ENCODE measurements at places on chromosomes 16 and 17. TPM values are rescaled to one million over a fixed set of nuclear protein-coding genes. Genes with fewer than 3 reads are reported as not detected.

DNA sequence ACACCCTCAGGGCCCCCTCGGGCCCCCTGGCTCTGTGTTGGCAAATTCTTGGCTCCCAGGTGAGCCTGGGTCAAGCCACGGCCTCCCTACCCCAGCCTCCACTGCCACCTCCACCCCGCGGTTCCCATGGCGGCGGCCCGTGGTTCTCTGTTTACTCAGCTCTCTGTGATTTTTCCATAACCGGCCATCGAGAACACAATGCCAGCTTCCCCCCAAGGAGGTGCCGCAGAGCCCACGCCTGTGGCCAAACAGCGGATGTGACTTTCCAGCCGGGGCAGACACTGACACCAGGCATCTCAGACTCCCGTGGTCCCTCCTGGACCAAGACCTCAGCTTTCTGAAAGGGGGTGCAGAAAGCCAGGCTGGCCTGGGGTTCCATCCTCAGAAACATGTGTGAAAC, 21.6 kb upstream of the ATP2A3 start:
- DNase-seq, result no peak

The JUP gene
- 201 TPM for total RNA-seq

GRCh38 chr17:12812877-12813276, 23.6 kb downstream of the ARHGAP44 start:
- DNase-seq, result no peak

The DNAAF8 gene
- total RNA-seq, result 2.5 TPM

- DNase-seq, result no peak
Measured at GRCh38 chr17:51422634-51423033, 162.3 kb downstream of the UTP18 start.

DNA sequence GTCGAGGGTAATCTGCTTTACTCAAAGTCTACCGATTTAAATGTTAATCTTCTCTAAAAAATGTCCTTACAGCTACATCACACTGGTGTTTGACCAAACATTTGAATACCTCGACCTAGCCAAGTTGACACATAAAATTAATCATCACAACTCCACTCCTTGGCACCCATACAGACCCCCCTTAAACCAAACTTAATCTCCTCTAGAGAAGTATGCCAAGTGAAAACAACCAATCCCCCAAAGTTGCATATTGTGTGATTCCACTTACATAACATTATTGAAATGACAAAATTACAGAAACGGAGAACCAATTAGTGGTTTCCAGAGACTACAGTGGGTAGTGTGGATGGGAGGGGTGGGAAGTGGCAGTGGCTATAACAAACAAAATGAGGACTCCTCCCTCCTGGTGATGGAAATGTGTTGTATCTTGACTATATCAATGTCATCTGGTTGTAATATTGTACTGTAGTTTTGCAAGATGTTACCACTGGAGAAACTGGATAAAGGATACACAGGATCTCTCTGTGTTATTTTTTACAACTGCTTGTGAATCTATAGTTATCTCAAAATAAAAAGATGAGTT, 39.4 kb downstream of the CAPNS2 start:
- DNase-seq, result no peak

DNA sequence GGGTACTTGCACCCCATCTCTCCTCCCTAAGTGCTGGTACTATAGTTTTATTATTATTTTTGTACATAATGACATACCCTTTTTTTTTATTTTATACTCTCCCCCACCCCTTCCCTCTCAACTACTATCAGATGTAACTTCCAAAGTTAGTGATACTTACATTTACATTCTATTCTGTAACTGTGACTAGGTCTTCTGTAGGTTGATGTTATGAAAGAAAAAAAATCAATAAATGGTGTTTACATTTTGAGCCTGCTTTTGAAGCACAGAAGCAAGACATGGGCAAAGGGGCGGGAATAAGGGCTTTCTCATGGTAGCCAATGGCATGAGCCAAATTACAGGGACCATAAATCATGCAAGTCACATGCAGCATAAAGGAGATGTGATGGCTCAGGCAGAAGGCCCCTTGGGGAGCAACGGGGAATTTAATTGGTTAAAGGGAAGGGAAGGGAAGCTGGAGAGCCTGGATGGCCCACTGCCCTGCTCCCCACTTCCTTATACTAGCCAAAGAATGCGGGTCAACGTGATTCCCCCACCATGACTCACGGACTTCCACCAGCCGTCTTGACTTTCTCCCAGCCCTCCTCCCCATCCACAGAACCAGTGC, 2.4 kb upstream of the ACSF2 start:
- peak; percentile 56 for DNase-seq

The MGAT5B gene
- 0.69 TPM for total RNA-seq

The CBLN1 gene
- 18.2 TPM for total RNA-seq

DNA sequence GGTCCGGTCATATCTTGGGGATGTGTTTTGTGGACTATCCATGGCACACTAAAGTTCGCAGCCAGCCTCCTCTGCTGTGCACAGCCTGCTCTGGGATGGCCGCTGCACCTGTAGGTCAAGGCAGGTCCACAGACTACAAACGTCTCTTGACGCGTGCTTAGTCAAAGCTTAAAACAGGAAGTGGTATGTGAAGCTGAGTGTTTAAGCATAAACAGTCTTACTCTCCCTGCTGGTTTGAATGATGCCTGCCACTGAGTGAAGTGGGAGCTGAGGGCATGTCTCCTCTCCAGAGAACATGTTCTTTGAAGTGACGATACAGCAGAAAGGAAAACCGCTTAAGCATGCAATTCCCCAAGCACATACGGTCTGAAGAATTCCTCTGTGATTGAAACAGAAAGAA, 365.6 kb downstream of the SLC39A11 start:
- DNase-seq, result no peak

The SEC14L5 gene
- total RNA-seq, result 0.49 TPM

GRCh38 chr16:85172455-85173145, 60.3 kb upstream of the CIBAR2 start:
- DNase-seq, result no peak

GRCh38 chr16:60929-61878, 7.6 kb downstream of the SNRNP25 start:
- DNase-seq, result no peak

The SLFN13 gene
- 29.1 TPM for total RNA-seq

DNA sequence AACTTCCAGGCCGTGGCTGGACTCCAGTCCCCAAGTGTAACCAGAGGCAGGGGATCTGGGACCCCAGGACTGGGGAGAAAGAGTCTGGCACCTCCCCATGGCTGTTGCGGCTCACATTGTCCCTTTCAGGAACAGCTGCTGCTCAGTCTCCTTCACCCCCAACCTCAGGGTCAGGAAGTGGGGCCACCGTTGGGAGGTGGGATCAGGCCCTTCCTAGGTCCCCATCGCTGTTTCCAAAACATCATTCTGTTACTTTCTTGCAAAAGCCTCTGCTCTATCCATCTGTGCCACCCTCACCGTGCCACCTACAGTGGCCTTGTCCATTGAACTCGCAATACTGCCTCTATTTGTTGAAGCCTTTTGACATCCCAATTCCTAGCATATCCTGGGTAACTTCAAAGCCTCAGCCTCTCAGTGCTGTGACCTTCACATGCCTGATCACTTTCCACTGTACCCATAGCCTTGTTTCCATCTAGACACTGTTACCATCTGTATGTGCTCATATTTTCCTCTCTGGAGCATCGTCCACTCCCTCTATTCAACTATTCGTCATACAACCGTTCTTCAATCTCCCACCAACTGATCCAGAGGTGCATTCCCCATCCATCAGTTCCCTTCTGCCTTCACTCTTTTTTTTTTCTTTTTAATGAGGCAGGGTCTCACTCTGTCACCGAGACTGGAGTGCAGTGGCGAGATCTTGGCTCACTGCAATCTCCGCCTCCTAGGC, 15.0 kb upstream of the SRCIN1 start:
- DNase-seq, result no peak

The UTS2R gene
- total RNA-seq, result not detected

GRCh38 chr17:28902819-28903545, at the start of gene DHRS13:
TSS of gene DHRS13 (minus strand) at chr17:28903079. CDS start at chr17:28902944, 135 bp downstream.
- peak; percentile 90 for DNase-seq

The KDM6B gene
- total RNA-seq, result 52.5 TPM

The TPPP3 gene
- total RNA-seq, result 12.3 TPM

DNA sequence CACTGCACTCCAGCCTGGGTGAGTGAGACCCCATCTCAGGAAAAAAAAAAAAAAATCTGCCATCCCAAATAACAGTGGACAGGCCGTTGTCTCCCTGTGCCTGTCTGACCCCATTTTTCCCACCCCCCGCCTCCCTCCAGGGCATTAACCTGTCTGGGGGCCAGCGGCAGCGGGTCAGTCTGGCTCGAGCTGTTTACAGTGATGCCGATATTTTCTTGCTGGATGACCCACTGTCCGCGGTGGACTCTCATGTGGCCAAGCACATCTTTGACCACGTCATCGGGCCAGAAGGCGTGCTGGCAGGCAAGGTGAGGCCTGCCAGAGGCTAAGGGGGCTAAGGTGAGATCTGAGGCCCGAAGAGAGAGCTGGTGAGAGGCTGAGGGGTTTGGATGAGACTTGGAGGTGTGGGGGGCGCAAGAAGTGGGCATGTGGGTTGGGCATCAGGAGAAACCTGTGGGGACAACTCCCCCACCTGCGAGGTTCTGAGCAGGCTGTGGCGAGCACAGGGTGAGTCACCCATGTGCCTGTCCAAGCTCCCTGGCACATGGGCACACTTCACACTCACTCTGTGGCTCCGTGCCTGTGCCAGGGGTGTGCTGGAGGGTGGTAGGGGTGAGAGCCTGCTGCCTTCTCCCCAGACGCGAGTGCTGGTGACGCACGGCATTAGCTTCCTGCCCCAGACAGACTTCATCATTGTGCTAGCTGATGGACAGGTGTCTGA, 34.7 kb downstream of the ANKRD40 start:
- no peak for DNase-seq

GRCh38 chr16:58494981-58495520, 4.9 kb upstream of the NDRG4 start:
- peak; percentile 58 for DNase-seq

GRCh38 chr17:38916771-38917170, 8.6 kb upstream of the LASP1NB start:
- DNase-seq, result no peak
